ENCODE measurements at places on chromosomes 1 and 21.

- no peak for DNase-seq
These were observed 45.3 kb downstream of the PALMD start for GRCh38 chr1:99691175-99691574.

GRCh38 chr1:228307218-228308023 is 99.2 kb downstream of the TRIM11 start:
- DNase-seq: no peak

DNA sequence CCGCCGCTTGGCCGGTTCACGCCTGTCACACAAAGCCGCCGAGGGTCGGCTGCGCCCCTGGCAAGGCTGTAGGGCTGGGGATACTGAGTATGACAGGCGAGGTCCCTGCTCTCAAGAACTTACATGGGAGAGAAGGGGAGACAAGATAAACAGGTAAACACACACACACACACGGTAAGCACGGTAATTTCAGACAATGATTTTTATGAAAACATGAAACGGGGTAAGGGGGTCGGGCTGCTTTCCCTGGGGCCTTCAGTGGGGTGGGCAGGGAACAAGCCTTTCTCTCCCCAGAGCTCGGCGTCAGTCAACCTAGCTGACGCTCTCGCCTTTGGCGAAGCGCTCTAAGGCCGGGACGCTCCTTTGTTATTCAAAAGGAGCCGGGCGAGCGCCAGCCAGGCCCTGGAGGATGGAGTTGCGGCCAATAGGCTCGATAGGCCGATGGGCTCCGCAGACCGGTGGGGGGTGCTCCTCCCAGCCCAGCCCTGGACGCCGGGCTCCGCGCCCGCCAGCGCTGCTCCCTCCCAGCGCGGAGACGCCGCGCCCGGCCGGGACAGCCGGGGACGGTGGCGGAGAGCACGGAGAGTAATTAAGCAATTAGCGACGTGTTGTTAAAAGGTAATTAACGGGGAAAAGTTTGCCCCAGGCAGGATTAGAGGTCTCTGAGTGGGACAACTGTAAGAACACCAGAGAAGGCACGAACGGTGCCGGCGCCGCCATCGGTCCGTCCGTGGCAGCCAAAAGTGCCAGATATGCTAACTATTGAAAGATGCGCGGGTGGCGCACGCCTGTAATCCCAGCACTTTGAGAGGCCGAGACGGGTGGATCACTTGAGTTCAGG is 950 bp upstream of the INKA2 start:
- DNase-seq: peak; percentile 52

DNA sequence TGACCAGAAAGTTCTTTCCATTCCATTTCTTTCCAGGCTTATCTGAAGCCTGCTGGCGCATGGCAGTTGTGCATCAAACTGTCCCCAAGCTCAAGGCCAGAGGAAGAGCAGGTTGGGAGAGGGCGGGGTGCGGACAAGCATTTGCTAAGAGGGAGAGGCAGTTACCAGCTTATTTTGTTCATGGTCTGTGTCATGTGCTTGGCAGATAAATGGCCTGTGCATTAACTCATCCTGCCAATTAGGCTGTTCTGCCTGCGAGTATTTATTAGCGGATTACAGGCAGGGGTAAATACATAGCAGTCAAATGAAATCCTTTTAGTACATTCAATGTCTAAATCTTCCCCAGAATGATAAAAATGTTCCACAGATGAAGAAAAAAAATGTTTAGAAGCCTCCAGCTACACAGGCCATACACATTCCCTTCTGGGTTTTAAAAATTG is 48.9 kb upstream of the B3GALNT2 start:
- no peak for DNase-seq

- no peak for DNase-seq
These were observed 233.9 kb downstream of the KIF26B start for GRCh38 chr1:245388687-245389086.

GRCh38 chr1:44648529-44649250 is 25.6 kb downstream of the TMEM53 start:
- DNase-seq: no peak

DNA sequence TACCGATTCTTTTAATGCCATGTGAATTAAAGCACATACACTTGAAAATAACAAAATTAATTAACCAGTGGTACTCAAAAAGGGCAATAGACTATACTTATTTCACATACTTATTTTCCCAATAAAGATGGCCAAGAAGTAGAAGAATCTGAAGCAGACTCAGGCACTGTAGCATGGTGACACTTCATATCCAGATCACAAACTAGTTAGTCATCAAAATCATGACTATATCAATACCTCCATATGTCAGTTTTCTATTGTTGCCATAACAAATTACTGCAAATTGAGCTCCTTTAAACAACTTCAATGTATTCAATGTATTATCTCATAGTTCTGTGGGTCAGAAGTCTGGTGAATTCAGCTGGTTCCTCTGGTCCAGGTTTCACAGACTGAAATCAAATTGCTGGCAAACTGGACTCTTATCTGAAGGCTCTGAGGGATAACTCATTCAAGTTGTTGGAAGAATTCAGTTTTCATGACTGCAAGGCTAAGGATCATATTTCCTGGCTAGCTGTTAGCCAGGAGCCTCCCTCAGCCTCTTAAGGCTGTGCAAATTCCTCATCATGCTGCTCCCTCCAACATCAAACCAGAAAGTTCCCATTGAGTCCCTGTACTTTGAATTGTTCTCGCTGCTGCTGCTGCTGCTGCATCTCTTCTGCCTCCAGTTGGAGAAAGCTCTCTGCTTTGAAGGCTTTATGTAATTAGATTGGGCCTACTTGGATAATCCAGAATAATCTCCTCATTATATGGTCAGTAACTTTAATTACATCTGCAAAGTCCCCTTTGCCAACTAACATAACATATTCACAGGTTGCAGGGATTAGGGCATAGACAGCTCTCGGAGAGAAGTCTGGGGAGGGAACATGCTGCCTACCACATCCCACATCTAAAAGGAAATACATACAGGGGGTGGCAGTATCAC is 91.5 kb downstream of the MRPL39 start:
- no peak for DNase-seq

DNA sequence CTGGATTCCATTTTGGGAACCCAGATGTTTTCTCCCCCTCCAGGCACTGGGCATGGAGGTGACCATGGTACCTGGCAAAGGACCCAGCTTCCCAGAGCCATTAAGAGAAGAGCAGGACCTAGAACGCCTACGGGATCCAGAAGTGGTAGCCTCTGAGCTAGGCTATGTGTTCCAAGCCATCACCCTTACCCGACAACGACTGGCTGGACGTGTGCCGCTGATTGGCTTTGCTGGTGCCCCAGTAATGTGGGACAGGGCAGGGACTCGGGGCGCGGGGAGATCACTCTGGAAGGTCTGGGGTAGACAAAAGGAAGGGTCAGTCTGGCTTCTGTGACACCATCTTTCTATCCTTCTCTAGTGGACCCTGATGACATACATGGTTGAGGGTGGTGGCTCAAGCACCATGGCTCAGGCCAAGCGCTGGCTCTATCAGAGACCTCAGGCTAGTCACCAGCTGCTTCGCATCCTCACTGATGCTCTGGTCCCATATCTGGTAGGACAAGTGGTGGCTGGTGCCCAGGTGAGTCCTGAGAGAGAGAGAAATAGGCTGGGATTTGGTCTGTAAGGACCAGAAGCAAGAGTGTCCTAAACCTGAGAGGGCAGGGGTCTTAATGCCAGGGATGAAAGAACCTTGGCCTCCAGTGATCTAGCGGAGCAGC is 1.6 kb downstream of the UROD start:
- DNase-seq: no peak

GRCh38 chr21:45470087-45470515 is 65.1 kb downstream of the COL18A1 start:
- peak; percentile 75 for DNase-seq
